ENCODE measurements at places on chromosomes 16 and 17.

DNA sequence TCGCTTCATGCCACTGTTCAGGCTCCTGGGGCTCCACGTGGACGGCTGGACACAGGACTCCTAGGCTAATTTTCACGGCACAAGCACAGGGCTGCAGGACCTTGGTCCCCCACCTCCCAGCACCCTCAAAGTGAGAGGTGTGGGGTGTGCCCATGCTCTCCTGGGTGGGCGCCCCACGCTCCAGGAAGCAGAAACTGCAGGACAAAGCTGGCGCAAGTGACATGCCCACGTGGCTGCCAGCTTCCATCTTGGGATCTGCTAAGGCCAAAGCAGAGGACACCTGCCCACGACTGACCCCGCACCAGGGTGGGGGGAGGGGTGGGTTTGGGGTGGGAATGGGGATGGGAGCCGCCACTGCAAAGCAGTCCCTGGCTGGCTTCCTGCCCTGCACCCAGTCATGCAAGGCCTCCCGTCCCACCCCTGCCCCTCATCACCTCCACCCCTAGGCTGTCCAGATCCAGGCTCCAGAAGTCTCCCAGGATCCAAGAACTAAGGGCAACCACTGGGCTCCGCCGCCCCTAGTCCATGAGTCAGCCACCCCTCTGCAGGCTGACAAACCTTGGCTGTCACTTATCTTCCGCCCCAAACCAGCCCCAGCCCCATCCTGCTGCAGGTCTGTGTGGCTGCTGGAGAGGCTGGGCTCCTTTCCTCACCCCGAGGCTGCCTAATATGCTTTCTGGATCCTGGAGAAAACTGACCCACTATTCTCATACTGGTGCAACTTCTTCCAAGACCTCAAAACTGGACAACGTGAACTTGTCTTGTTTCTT is 11.1 kb downstream of the USP6 start:
- DNase-seq, result no peak

DNA sequence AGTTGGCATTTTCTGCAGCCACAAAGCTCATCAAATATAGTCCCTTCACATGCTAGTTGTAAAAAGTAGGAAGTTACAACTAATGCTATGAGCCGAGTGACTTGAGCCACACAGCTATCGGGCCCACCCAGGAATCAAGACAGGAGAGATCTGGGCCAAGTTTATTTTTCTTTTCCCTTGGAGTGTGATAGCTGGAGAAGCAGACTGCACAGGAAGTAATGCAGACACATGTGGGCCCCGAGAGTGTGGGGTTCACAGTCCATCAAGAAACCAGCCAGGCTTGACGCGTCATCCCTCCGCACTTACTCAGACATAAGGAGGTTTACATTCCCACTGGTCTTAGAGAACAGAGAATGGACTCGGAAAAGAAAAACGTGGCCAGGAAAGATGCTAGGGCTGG is 403.1 kb upstream of the CDH11 start:
- no peak for DNase-seq

DNA sequence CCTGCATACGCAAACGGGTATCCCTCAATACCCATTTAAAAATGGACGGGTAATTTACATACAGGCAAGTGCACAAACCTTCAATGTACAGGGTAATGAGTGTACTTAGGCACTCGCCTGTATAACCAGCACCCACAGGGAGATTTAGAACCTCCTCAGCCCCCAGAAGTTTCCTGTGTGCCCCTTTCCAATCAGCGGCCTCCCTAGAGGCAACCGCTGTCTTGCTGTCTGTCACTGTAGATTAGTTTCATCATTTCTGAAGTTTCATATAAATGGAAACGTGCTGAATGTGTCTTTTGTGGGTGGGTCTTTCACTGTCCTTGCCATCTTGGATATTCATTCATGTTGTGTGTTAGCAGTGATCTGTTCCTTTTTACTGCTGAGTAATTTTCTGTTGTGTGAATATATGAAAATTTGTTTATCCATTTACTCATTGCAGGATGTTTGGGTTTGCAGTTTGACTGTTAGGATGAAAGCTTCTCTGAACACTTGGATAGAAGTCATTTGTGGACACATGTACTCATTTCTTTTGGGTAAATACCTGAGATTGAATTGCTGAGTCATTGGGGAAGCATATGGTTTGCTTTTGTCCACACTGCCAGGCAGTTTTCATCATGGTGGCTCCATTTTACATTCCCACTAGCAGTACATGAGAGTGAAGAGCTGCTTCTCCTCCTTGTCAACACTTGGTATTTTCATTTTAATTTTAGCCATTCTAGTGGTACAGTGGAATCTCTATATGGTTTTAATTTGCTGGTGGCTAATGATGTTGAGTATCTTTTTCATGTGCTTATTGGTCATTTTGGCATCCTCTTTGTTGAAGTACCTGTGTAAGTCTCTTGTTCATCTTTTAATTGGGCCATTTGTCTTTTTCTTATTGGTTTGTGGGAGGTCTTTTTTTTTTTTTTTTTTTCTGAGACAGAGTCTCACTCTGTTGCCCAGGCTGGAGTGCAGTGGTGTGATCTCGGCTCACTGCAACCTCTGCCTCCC is 2.1 kb upstream of the ADCY7 start:
- DNase-seq, result no peak

GRCh38 chr16:81127051-81127450 is 30.9 kb upstream of the GCSH start:
- DNase-seq, result no peak

DNA sequence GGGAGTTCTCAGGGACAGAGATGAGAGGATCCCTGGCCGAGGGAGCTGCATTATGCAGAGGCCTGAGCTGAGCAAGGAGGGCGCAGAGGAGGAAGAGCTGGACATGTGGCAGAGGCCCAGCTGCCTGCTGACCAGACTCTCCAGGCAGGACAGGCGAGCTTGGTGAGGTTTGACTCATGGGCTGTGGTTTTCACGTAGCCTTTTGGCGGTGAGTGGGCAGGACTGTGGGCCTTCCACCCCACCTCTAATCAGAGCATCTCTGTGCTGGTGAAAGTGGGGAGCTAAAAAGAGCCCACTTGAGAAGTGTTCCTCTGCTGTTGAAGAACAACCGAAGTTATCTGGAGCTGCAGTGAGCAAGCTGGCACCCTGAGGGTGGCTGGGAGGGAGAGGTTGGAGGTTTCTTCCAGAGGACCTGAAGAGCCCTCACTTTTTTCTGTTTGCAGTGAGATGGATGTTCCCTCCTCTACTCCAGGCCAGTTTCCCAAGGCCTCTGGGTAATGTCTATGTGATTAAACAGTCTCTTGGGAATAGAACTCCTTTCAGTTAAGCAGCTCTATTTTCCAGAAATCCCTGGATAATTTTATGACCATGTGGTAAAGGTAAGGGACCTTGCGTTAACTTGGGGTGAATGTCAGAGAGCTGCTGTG is 11.9 kb downstream of the EPN2 start:
- no peak for DNase-seq

DNA sequence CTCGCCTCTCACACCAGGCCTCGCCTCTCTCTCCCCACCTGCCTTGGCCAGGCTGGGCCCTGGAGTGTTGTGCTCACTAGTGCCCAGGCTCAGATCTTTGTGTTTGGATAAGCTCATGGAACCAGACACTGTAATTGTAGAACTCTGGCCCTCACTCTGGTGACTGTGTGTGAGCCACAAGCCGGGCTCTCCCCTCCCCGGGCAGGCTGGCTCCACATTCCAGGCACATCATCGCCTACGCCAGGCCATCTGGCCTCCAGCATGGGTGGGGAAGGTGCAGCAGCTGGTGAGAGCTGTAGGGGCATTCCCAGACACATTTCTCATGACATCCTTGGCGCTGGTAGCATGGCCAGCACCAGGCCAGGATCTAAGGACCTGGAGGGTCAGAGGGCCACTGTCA is 202.3 kb downstream of the RAB11FIP4 start:
- DNase-seq, result no peak

DNA sequence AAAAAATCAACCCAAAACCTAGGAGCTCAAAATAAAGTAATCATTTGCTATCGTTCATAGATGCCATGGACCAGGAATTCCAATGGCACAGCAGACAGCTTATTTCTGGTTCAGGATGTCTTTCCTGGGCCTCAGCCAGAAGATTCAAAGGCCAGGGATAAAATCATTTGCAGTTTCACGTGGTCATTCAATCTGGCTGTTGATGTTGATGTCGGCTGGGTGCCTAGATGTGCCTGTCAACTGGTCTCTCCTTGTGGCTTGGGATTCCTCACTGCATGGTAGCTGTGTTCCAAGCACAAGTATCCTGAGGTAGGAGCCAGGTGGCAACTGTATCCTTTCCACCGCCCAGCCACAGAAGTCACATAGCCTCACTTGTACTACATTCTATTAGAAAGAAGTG is 10.7 kb upstream of the EPX start:
- no peak for DNase-seq

DNA sequence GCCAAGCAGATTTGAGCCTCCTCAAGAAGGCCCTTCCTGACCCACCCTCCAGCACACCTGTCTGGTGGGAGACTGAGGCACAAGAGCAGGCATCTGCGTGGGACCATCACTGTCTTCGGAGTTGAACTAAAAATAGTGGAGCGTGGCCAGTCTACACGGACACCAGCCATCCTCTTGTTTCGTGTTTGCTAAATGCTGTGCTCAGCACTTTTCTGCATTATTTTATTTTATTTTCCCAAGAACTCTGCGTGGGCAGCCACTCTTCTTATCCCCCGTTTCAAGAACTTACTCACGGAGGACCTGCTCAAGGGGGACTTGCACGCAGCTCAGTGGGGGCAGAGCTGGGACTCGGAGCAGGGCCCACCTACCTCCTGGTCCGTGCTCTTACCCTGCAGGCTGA is 60.8 kb downstream of the SOCS3 start:
- DNase-seq, result no peak

DNA sequence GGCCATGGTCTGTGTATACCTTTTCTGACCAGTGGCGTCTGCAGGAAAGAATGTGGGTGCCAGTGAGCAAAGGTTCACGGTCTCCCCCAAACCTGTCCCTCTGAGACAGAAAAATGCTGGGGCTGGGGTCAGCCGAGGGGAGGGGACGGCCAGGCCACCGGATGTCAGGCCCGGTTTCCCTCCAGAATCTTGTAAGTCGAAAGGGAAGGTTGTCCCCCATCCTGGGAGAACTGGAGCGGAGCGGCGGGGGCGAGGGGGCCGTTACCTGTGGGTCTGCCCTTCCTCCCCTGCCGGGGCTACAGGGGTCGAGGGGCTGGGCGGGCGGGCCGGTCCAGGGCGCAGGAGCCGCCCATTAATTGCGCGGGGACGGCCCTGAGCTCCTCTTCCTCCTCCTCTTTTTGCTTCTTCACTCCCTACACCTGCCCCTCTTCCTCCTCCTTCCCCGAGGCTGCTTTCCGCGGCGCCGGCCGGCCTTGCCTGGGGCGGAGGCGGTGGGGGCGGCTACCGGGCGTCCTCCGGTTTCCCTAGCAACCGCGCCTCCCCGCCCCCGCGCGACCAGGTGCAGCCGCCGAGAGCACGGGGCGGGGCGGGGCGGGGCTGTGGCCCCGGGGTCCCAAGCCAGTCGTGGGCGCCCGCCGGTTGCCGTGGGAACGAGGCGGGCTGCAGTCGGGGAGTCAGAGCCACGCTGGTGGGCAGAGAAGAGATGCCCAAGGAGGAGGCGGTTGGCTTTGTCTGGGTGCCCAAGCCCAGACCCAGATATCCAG is at the start of gene MARCHF10:
Gene MARCHF10 (minus strand): TSS at position 503 of the 764 bp plus-strand sequence. CDS start 6,579 bp downstream, outside the sequence.
- no peak for DNase-seq

DNA sequence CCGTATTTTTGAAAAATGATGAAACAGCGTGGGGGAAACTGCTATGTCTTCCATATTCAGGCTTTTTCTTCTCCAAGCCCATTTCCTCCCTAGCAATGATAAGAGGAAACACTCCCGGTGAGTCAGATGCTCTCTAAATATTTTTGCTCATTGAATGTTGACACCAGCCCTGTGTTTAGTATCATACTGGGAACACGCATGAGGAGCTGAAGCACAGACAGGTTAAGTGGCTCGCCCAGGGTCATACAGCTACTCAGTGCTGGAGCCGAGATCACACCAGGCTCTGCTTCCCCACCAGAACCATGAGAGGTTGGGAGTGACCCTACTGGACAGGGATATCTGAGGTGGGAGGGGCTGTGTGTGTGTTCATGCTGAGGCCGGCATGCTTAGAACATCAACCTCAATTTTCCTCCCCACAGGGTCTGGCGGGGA is 37.8 kb upstream of the ADGRG1 start:
- DNase-seq, result no peak

DNA sequence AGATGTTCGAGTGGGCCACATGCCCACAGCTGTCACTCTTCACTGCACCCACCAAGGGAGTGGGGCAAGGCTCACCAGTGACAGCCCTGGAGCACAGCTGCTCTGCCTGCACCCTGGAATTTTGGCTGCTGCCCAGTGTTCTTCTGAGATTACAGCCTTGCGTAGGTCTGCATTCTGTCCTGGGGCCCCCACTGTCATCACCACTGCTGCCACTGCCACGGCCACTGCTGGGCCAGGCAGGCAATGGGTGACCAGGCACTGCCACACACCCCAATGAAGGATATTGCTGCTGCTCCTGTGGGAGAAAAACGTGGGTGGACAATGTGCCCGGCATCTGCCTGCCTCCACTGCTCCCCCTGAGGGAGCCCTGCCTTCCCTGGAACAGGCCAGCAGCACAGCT is 1717.0 kb downstream of the TP53TG3F start:
- DNase-seq, result no peak

DNA sequence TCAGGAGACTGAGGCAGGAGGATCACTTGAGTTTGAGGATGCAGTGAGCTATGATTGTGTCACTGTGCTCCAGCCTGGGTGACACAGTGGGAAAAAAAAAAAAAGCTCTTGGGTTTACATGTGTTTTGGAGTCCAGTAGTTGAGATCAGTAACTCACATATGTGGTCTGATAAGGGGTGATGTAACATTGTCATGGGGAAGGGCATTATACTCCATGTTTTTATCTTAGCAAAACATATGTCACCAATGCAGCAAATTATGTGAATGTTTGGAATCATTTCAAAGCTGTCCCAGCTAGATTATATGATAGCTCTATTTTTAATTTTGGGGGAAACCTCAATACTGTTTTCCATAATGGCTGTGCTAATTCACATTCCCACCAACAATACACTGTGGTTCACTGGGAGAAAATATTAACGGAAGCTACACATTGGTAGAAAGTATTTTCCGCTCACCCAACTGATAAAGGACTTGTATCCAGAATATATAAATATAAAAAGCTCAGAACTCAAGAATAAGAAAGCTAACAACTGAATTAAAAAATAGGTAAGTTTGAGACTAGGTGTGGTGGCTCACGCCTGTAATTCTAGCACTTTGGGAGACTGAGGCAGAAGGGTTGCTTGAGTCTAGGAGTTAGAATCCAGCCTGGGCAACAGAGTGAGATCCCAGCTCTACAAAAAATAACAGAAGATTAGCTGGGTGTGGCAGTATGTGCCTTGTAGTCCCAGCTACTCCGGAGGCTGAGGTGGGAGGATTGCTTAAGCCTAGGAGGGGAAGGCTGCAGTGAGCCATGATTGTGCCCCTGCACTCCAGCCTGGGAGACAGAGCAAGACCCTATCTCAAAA is 224.1 kb upstream of the TBX2 start:
- DNase-seq, result no peak
